ENCODE measurements at places on chromosomes 1 and 21. TPM values are rescaled to one million over a fixed set of nuclear protein-coding genes. Genes with fewer than 3 reads are reported as not detected.

TEX38 gene
- not detected for total RNA-seq

PYHIN1 gene
- total RNA-seq, result not detected

RHBG gene
- total RNA-seq, result not detected

FAM78B gene
- 0.29 TPM for total RNA-seq

AXDND1 gene
- under 0.01 TPM for total RNA-seq

NHLH1 gene
- under 0.01 TPM for total RNA-seq

NBPF11 gene
- total RNA-seq, result 8.8 TPM
